Stomach (tissue), 19 donors: ENCODE measurements at places on chromosomes 5 and 9.

- no peak for DNase-seq
Observed at GRCh38 chr5:91977579-91977978, 594.5 kb upstream of the ARRDC3 start.

GRCh38 chr9:135332979-135333748 is 146.4 kb upstream of the PPP1R26 start:
- DNase-seq, result no peak

DNA sequence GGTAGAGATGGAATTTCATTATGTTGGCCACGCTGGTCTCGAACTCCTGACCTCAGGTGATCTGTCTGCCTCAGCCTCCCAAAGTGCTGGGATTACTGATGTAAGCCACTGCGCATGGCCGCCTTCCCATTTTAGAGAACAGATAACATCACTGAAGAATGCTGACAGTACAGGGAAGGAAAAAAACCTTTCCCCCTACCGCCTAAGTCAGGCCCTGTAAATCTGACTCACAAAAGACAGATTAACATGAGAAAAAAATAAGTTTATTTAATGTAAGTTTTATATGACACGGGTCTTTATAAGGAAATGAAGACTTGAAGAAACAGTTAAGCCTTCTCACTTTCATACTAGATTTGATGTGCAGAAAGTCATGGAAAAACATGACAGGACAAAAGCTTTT is 227.2 kb upstream of the ZNF608 start:
- DNase-seq, result no peak

GRCh38 chr9:100699668-100700067 is 121.8 kb downstream of the CAVIN4 start:
- no peak for DNase-seq

GRCh38 chr5:103101079-103101750 is 18.7 kb downstream of the GIN1 start:
- DNase-seq, result no peak

DNA sequence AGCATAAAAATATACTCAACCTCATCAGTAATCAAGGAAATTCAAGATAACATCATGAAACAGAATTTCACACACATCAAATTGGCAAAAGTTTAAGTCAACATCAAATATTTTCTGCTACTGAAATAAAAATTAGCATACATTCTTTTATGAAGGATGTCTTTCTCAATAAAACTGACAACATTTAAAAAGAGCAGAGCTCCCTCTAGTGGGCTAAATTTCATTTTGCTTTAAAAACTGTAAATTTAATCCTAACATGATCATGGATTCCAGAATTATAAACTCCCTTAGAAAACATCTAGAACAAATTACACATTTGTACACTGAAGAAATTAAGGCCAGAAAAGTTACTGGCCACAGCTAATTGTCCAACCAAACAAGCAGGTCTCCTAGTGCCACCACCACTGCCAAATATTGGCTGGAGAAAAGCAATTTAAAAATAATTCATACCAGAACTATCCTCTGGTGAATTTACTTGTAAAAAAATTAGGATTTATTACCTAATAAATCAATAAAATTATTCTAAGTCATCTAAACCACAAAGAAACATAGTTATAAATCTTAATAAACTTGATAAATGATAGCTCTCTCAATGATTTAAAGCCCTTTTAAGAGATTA is 31.2 kb downstream of the DEPDC1B start:
- no peak for DNase-seq

DNA sequence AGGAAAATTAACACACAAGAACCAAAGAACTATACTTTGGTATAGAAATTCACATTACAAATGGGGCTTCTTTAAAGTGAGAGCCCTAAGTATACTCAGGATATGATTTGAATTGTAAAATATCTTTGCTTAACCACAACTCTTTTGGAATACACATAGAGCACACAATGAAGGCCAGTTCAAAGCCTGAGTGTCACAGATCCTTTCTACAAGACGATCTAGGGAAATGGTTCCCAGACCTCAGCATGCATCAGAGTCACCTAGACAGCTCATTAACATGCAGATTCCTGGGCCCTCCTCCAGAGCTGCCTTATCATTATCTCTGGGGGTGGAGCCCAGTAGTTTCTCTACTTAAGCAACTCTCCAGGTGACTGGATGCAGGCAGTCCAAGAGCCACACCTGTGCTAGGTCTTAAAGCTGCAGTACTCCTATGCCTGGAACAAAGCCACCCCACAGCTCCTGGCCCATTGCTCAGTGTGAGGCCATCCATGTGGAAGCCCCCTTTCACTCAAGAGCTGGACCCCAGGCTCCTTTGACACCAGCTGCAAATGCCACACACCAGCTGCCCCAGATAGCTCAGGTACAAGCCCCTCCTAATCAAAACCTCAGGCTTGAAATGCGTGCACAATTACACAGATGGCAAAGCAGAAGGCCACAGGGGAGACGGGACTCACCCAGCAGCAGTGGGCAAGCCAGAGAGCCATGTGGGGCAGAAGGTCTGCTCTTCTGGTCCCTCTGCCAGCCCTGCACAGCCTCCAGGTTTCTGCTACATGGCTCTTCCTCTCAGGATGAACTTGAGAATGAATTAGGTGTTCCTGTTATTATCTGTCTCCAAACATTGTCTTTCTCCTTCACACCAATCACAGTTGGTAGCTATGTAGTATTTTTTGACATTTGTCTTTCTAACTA is 106.1 kb downstream of the SH3TC2 start:
- DNase-seq, result peak; percentile 32
